ENCODE measurements at places on chromosomes 12 and 14. TPM values are rescaled to one million over a fixed set of nuclear protein-coding genes. Genes with fewer than 3 reads are reported as not detected.
A peak's percentile ranks its signal among the peaks of the same experiment; 100 is the strongest.

GRCh38 chr14:31945074-31945613 lies 132.0 kb upstream of the ARHGAP5 start:
- H3K36me3 ChIP-seq, result no peaks in the 10 kb centered on the region
- no peak overlapping the region for H3K4me3 ChIP-seq
- peaks cover 1% of the 10 kb centered on the region for H3K4me1 ChIP-seq
- no peak for DNase-seq
- no peak overlapping the region for H3K27ac ChIP-seq
- no peaks in the 10 kb centered on the region for H3K27me3 ChIP-seq

DLK1 gene
- total RNA-seq, result not detected

ARHGEF25 gene
- total RNA-seq, result 102 TPM

- H3K4me1 ChIP-seq, result peaks cover 68% of the 10 kb centered on the region
- H3K36me3 ChIP-seq, result no peaks in the 10 kb centered on the region
- H3K4me3 ChIP-seq, result peak overlapping the region; percentile 50
- DNase-seq, result no peak
- peak overlapping the region; percentile 75 for H3K27ac ChIP-seq
Measured at GRCh38 chr14:64715146-64715627, 11.0 kb downstream of the PLEKHG3 start.

RD3L gene
- total RNA-seq, result not detected

GRCh38 chr12:2963760-2964292 lies 4.6 kb downstream of the TEAD4 start:
- H3K27me3 ChIP-seq, result no peaks in the 10 kb centered on the region
- H3K4me3 ChIP-seq, result no peak overlapping the region
- DNase-seq, result no peak
- peaks cover 27% of the 10 kb centered on the region for H3K4me1 ChIP-seq
- H3K27ac ChIP-seq, result no peak overlapping the region

DNA sequence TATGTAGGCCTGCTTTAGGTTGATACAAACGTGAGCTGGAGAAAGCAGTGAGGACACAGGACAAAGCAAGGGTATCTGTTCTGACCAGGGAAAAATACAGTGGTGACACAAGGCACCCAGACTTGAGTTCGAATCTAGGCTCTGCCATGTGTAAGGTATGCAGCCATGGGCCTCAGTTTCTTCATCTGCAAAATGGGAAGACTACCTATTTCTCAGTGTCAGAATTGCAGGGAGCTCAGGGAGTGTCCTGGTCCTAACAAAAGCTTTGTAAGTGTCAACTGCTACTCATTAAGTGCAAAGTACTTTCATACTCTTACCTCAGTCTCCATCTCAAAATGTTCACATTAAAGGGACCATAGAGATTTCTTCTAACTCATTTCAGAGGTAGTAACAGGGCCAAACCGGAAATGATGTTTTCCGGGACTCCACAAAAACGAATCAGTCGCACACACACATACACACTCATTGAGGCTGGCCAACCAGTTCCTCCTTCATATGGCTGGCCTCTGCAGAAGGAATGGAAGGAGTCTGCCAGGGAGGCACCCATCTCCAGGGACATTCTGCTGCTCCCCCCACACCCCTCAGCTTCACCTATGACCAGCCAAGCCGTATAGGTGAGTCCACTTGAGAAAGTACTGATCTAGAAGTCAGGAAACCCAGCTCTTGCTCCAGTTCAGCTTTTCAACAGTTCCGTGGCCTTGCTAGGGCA lies 7.8 kb downstream of the CTDSP2 start:
- no peaks in the 10 kb centered on the region for H3K27me3 ChIP-seq
- H3K27ac ChIP-seq, result peak overlapping the region; percentile 99

- DNase-seq, result no peak
- H3K27ac ChIP-seq, result no peak overlapping the region
- H3K27me3 ChIP-seq, result no peaks in the 10 kb centered on the region
- H3K36me3 ChIP-seq, result no peaks in the 10 kb centered on the region
- peaks cover 8% of the 10 kb centered on the region for H3K4me1 ChIP-seq
Measured at GRCh38 chr12:101570047-101570446, 24.7 kb upstream of the MYBPC1 start.

DNA sequence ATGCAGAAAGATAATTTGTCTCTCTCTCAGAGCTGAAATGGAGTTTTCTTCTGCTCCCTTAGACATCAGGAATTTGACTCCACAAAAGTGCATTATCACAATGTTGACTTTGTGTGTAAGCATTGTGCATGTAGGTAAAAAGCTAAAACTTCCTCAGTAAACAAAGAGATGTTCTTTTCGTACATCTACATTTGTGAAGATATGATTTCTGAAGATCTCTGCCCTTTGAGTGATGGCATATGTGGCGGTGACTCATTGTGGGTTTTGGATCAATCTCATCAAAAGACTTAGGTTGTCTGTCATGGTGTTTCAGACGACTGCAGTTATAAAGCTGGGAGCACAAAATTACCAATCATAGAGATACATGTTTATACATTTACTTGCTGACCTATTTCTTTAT lies 411.4 kb upstream of the LMO3 start:
- no peak overlapping the region for H3K4me3 ChIP-seq
- H3K27me3 ChIP-seq, result no peaks in the 10 kb centered on the region

DNA sequence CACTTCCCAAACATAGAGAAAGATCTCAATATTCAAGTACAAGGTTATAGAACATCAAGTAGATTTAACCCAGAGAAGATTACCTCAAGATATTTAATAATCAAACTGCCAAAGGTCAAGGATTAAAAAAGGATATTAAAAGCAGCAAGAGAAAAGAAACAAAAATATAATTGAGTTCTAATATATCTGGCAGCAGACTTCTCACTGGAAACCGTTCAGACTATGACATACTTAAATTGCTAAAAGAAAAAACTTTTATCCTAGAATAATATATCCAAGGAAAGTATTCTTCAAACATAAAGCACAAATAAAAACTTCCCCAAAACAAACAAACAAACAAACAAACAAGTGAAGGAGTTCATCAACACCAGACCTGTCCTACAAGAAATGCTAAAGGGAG lies 92.4 kb downstream of the FSCB start:
- DNase-seq, result no peak
- H3K27ac ChIP-seq, result no peak overlapping the region
- H3K4me1 ChIP-seq, result no peaks in the 10 kb centered on the region
- no peak overlapping the region for H3K4me3 ChIP-seq
- no peaks in the 10 kb centered on the region for H3K27me3 ChIP-seq

CSRNP2 gene
- total RNA-seq, result 22.4 TPM

DNA sequence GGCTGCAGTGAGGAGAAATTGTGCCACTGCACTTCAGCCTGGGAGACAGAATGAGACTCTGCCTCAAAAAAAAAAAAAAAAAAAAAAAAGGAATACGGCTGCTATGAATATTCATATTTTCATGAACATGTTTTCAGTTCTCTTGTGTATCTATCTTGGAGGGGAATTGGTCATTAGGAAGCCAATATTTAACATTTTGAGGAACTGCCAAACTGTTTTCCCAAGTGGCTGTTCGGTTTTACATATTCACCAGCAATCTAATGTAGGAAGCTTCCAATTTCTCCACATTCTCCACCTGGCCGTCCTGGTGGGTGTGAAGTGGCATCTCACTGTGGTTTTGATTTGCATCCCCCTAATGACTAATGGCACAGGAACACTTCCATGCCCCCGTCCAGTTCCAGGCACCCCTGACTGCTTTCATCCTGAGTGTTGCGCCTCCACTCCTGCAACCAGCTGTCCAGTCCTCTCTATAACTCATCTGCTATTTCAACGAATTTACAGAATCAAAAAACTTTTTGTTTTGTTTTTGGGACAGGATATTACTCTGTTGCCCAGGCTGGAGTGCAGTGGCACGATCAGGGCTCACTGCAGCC lies 5.7 kb downstream of the STXBP6 start:
- H3K27ac ChIP-seq, result no peak overlapping the region
- no peak for DNase-seq
- no peak overlapping the region for H3K4me3 ChIP-seq
- H3K4me1 ChIP-seq, result peaks cover 69% of the 10 kb centered on the region

SYNDIG1L gene
- total RNA-seq, result 0.33 TPM

DNA sequence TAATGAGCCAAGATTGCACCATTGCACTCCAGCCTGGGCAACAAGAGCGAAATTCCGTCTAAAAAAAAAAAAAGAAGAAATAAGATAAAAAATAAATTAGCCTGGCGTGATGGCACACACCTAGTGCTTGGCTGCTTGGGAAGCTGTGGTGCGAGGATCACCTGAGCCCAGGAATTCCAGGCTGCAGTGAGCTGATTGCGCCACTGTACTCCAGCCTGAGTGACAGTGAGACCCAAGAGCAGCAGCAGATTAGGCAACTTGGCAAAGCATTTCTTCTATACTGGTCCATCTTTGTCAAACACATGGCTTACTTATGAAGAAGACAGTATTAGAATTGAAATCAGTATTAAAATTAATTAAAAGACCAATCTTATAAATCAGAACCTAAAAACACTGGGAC lies 6.3 kb downstream of the GON7 start:
- H3K36me3 ChIP-seq, result no peaks in the 10 kb centered on the region
- H3K4me3 ChIP-seq, result no peak overlapping the region

DNA sequence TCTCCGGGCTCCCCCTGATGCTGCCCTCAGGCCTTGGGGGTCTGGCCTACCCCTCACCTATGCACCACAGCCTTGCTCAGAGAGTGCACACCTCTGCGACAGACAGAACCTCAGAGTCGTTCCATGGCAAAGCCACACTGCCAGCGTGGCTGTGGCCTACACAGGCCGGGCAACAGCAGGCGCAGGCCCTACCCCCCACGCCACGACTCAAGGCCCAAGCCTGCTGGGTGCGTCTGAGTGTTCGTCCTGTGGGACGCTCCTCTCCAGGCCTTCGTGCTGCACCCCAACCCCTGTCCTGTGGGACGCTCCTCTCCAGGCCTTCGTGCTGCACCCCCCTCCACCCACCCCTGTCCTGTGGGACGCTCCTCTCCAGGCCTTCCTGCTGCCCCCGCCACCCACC lies 54.2 kb downstream of the LRCOL1 start:
- H3K36me3 ChIP-seq, result peaks cover 27% of the 10 kb centered on the region
- H3K4me1 ChIP-seq, result peaks cover 16% of the 10 kb centered on the region
- no peak overlapping the region for H3K27ac ChIP-seq
- no peak for DNase-seq
- no peaks in the 10 kb centered on the region for H3K27me3 ChIP-seq
